ENCODE measurements at places on chromosomes 13 and 19. TPM values are rescaled to one million over a fixed set of nuclear protein-coding genes. Genes with fewer than 3 reads are reported as not detected.

DNA sequence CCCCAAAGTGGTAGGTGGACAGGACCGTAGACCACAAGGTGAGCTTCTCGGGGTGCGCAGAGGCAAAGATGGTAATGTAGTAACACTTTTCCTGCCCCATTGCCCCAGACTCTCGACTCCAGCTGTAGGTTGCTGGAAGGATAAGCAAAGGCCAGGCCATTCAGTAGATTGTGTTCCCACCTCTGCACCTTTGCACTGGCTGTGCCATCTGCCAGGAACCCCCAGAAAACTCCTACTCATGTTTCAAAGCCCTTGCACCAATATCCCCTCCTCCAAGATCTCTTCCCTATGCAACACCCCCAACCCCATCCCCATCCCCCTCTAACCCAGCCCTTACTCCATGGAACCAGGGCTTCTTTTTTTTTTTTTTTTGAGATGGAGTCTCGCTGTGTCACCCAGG lies 18.3 kb downstream of the IL12RB1 start:
- DNase-seq, result no peak

DNA sequence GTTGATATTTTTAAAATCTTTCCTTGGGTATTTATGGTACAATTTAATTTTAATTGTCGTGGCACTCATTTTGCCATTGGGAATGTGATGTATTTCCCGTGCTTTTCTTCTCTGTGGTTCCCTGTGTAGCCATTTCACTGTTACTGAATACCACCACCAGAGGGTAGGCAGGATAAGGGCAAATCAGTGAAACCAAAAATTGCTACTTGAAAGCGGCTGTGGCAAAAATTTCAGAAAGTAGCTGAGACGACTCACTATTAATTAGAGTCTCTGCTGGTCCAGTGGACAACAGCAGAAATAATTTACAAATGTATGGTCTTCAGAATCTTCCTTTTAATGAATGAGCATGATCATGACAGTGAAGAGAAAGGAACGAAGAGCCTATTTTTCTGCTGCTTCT lies 34.4 kb upstream of the MIR17HG start:
- peak; percentile 58 for DNase-seq

DNA sequence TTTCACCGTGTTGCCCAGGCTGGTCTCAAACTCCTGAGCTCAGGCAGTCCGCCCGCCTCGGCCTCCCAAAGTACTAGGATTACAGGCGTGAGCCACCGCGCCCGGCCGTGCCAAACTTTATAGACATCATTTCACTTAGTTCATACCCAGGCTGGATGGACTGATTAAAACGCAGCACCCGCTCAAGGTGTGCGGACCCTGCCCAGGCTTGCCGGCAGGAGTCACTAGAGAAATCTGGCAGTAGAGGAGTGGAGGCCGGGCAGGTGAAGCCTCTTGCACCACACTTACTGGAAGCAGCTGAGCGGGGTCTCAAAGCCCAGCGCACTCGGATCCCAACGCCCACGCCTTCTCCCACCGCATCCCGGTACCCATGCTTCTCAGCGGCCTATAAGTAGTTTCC lies 11.4 kb downstream of the PTGIR start:
- DNase-seq, result no peak

GRCh38 chr13:33283195-33283911 lies 2.2 kb downstream of the STARD13 start:
- DNase-seq, result no peak

GRCh38 chr19:23774106-23774505 lies 15.4 kb upstream of the ZNF681 start:
- no peak for DNase-seq

DNA sequence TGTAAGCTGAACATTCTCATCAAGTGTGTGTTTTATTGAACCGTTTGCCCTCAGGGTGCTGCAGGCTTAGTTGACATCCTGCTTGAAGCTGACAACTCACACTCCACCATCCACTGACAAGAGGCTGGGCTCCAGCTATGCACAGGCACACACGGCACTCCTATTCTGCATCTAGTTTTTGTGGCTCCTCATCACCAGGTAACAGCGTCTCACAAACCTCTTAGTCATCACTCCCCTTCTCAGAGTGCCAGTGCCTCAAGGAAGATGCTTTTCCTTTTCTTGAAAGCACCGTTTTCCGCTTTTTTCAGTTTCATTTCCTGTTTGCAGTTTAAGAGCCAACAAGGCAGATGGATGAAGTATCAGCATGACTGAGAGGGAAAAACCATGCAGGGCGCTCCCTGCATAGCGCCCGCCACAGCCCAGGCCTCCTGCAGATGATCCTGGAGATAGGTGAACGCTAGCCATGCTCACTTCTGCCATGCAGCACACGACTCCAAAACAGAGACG lies 491.2 kb downstream of the COG6 start:
- DNase-seq, result peak; percentile 32

DNA sequence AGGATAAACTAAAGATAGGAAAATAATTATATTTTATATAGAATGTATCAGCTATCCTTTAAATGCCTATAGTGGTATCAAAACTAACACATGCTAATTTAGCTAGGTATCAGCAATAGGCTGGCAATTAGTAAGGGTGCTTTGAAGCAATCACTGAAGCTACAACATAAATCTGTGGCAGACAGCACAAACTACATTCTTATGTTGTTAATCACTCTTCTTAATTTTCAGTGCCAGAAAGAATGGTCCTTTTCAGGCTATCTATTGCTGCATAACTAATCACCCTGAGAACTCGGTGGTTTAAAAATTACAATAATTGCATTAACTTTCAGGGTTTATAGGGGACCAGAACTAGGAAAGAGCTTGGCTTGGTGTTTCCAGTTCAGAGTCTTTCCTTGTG lies 963.1 kb downstream of the EFNB2 start:
- DNase-seq, result no peak

GRCh38 chr13:65236841-65237418 lies 1993.2 kb downstream of the PCDH9 start:
- DNase-seq, result no peak

DNA sequence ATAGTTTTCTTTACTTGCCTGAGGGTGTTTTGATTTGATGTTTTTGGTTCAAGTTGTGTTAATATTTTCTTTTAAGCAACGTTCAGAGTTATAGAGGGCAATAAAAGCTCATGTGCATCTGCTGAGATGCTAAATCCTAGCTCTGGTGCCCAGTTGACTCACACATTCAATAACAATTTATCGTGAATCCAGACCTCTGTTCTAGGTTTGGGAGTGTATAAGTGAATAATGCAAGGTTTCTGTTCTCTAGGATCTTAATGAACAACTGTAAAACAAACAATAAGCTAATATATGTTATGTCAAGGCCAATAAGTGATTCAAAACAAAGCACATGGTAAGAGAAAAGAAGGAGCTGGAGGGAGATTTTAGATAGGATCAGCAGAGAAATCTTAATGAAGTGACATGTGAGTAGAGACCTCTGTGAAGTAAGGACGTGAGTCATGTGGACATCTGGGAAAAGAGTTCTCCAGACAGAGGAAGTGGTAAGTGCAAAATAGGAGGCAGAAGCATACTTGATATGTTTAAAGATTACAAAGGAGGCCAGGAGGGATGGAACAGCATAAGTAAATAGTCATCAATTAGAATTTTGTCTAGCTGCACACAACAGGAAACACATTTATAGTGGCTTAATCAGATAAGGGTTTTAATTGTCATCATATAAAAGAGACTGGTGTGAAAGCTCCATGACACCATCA lies 278.5 kb upstream of the HTR2A start:
- DNase-seq, result no peak

DNA sequence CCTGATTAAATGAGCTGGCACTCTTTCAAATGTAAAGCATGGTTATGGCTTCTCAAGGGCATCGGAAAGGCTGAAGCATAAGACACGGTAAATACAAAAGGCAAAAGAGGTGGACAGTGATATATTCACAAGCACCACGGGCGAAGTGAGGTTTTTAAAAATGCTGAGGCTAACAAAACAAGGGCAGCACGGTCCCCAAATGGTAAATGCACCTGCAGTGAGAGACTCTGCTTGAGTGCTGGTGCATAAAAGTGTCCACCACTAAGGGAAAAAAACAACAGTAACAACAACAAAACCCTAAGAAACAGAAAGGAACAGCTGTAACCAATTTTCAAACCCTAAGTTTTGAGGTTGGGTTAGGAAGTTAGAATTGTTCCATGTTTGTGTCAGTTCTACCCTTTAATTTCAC lies 234.9 kb downstream of the PCDH9 start:
- DNase-seq, result no peak

DNA sequence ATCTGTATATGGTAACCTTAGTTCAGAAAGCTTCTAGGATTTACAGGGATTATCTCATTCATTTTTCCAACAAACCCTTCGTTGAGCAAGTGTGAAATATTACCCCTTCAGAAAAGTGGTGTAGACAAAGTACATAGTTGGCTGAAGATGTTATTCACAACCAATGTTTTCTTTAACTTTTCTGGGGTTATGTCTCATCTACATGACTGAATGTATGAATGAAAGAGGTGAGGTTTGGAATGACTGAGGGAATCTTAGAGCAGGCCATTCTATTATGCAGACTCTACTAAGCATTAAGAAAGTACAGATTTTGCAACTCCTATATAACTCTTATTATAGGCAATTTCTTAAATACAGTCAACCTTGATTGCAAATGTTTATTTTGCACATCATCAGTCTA lies 167.2 kb downstream of the NDFIP2 start:
- DNase-seq, result no peak

- no peak for DNase-seq
Measured at GRCh38 chr13:112637017-112637801, 49.3 kb upstream of the TUBGCP3 start.

DNA sequence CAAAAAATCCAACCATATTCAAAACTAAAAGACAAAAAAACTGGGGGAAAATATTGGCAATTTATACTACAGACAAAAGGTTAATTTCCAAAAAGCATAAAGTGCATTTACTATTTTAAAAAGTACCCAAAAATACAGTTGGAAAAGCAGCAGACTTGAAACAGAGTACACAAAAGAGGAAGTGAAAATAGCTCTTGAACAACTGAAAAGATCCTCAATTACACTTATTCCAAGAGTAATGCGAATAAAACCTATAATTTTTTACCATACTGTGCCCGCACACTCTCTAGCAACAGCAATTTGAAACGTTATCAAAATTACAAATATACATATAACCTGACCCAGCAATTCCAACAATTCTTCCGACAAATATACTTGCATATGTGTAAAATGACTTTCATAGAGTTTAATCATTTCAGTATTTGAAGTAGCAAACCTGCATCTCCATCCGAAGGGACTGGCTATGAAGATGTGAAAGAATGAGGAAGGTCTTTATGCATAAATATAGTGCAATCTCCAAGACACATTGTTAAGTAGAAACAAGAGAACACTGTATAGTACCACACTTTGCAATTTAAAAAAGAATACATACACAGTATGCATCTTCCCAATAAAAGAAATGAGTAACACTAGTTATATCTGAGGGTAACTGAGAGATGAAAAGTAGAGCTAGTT lies 25.4 kb downstream of the ALG5 start:
- no peak for DNase-seq

GRCh38 chr19:6802336-6803035 lies 30.0 kb downstream of the VAV1 start:
- DNase-seq, result no peak

GRCh38 chr19:41569481-41570150 lies 6.3 kb upstream of the CEACAM21 start:
- no peak for DNase-seq

- DNase-seq, result no peak
Measured at GRCh38 chr19:373391-374182, 29.0 kb upstream of the MIER2 start.

DNA sequence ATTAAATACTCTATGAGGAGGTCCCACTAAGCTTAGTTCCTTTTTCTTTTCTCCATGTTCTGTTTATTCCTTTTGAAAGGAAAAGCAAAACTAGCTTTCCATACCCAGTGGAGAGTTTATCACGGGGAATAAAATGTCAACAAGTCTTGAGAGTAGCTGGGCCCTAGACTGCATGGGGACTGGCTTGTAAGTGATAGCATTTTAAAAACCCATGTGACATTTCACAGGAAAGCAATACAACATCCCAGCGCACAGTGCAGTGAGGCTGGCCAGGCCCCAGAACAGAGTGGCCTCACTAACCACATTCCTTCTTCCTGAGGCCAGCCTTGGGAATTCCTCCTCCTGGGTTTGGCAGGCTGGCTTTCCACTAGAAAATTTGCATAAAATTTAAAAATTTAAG lies 149.8 kb downstream of the DLEU7 start:
- peak; percentile 50 for DNase-seq

GNA15 gene
- total RNA-seq, result 36.0 TPM

SIGLEC12 gene
- total RNA-seq, result 0.28 TPM

PGLYRP1 gene
- 1.3 TPM for total RNA-seq

CYP2A6 gene
- 0.97 TPM for total RNA-seq

KIR3DL2 gene
- 0.09 TPM for total RNA-seq

OR7D2 gene
- not detected for total RNA-seq
